ENCODE measurements at places on chromosomes 13 and 19.

- no peak for DNase-seq
Measured at GRCh38 chr13:49977992-49978391, 18.9 kb upstream of the TRIM13 start.

- no peak for DNase-seq
Measured at GRCh38 chr19:33905473-33905936, 108.8 kb downstream of the KCTD15 start.

DNA sequence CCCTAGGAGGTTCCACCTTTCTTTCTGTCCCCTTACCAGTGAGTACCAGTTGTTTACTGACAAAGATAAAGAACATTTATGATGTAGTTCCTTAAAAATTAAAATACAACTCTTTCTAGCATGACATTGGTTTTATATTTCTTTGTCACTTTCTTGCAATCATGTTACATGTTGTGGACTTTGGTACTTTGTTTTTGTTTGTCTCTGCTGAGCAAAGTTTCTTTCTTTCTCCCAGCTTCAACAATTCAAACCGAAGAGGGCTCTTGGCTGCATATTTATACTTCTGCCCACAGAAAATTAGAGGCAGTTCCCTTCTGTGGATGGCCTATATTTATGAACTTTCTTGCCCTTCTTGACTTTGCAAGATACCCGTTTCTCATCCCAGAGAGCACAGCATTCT is 201.2 kb downstream of the MTUS2 start:
- DNase-seq: no peak

- no peak for DNase-seq
Measured at GRCh38 chr13:74250738-74251190, 116.6 kb upstream of the KLF12 start.

- DNase-seq: peak; percentile 50
Measured at GRCh38 chr13:32314271-32315237, 609 bp downstream of the ZAR1L start.

DNA sequence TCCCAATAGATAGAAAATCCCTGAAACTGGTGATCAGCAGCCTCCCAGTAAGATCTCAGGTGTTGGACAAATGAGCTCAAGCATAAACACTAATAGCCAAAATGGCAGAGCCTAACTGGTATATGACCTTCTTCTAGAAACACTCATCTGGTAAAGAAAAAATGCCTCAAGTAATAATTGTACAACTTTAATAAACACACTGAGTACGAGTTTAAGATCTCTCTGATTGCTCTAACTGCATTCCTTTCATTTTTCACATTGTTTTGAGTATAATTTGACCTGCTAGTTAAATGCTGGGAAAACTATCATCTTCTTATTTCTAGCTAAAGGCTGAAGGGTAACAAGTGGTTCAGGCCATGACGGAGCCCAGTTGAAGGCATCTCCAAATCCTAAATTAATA is 2009.5 kb upstream of the PCDH20 start:
- no peak for DNase-seq

- DNase-seq: no peak
Measured at GRCh38 chr13:109010912-109011311, 381.5 kb downstream of the MYO16 start.

DNA sequence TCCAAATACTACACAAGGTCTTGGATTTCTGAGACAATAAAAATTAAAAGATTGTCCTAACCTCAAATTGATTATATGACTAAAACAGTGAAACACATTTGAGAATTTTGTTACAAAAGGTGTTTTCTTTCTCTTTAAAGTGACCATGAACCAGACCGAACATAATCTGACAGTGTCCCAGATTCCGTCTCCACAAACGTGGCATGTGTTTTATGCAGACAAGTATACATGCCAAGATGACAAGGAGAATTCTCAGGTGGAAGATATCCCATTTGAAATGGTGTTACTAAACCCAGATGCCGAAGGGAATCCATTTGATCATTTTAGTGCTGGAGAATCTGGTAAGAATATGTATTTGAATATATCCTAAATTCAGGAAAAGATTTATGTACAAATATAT is 10.4 kb downstream of the GPR180 start:
- no peak for DNase-seq

- no peak for DNase-seq
Measured at GRCh38 chr19:11663181-11663591, 65.9 kb downstream of the ZNF627 start.

- no peak for DNase-seq
Measured at GRCh38 chr13:59829690-59830089, 334.0 kb downstream of the DIAPH3 start.

DNA sequence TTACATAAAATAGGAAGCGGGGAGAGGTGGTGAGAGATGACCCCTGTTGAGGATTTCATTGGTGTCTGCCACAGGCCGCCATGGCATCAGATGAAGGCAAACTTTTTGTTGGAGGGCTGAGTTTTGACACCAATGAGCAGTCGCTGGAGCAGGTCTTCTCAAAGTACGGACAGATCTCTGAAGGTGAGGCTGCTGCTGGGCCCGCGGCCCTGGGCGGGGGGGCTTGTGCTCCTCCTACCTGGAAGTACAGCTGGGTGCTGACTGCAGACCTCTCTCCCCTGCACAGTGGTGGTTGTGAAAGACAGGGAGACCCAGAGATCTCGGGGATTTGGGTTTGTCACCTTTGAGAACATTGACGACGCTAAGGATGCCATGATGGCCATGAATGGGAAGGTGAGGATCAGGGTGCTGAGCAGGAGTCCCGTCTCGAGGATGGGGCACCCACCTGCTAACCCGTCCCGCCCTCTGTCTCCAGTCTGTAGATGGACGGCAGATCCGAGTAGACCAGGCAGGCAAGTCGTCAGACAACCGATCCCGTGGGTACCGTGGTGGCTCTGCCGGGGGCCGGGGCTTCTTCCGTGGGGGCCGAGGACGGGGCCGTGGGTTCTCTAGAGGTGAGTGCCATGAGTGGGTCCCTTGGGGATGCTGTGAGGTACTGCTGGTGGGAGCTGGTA is 1.9 kb downstream of the CIRBP start:
- DNase-seq: no peak

- no peak for DNase-seq
Measured at GRCh38 chr19:6058518-6059201, 51.6 kb downstream of the RFX2 start.

GRCh38 chr13:113064000-113064533 is 41.5 kb upstream of the F7 start:
- no peak for DNase-seq

- no peak for DNase-seq
Measured at GRCh38 chr19:49333418-49333805, 1.8 kb upstream of the CD37 start.

DNA sequence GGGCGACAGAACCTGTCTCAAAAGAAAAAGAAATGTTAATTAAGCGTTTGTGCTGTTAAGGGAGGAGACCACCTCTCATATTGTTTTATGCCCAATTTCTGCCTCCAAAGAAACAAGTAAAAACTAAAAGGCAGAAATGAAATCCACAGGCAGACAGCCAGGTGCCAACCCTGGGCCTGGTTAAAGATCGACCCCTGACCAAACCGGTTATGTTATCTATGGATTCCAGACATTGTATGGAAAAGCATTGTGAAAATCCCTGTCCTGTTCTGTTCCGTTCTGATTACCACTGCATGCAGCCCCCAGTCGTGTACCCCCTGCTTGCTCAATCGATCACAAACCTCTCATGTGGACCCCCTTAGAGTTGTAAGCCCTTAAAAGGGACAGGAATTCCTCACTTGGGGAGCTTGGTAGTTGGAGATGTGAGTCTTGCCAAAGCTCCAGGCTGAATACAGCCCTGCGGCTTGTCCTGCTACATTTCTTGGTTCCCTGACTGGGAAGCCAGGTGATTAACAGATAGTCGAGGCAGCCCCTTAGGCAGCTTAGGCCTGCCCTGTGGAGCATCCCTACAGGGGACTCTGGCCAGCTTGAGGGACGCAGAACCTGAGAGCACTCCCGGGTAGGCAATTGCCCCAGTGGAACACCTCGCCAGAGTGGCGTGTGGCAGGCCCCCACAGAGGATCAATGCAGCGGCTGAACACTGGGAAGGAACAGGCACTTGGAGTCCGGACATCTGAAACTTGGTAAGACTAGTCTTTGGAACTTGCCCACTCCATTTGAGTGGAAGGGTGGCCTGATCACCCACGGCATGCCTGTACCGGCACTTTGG is 748 bp upstream of the ZNF552 start:
- DNase-seq: no peak

DNA sequence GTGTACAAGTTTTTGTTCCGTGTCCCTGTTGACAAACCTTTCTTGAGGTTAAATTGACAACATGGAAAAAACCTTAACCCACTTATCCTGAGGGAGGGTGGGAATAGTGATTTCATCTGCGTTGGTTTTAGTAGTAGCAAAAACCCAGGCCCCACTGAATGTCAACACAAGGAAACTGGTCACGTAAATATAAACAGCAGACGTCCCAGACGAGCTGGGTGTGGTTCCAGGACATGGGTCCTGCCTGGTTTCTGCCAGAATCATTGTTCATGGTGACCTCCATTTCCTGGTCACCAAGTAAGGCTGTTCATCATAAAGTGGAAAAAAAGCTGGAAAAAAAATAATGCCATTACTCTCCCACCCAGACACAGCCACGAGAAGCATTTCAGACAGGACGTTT is 16.9 kb upstream of the F2RL3 start:
- DNase-seq: no peak

Data from stimulated activated naive CD4-positive, alpha-beta T cell treated with Interleukin-2 at 50 U/mL for 16 hours (primary cell).